MG63 (cell line): ENCODE measurements at places on chromosomes 2 and 18.

DNA sequence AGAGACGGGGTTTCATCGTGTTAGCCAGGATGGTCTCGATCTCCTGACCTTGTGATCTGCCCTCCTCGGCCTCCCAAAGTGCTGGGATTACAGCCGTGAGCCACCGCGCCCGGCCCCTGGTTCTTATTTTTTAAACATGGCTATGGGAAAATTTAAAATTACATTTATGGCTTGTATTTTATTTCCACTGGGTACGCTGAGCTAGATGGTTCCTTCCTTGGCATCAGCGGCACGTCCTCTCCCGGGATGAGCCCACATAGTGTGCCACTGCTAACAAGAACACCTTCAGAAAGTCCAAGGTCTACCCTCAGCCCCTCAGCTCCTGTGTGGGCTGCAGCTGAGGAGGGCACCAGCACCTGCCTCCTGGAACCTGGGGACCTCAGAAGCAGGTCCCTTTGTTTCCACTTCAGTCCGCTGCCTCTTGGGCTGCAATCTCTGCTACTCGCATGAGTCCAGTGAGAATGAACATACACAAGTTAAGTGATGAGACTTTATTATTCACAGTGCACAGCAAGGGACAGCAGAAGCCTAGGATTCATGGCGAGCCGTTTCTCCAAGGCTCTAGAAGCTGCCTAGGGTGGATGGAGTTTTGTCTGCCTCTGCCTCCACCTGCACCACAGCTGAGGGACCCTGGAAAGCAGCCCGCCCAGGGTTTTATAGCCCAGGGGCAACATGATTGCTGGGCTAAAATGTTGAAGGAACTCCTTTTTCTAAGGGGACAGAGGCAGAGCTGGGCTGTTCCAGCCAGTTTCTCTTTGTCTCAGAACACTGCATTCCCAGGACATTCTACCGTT, 107.5 kb upstream of the TEX51 start:
- DNase-seq, result no peak

DNA sequence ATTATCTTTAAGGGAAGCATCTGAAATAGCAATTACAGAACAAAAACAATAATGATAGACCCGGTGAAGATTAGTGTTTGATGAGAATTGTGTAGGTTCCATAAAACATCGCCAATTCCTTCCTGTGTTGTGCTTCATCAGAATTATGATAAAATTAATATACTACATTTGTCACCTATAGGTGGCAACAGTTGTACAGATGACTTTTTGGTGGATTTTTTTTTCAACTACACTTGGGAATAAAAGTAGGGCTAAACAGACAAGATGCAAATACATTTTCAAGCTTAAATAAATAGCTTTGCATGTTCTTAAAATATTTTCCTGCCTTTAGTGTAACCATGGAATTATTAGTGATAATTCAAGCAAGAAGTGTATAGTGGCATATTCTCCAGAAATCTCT, 7.0 kb upstream of the LYPD1 start:
- no peak for DNase-seq

GRCh38 chr2:69518841-69519240, 81.6 kb upstream of the NFU1 start:
- no peak for DNase-seq

DNA sequence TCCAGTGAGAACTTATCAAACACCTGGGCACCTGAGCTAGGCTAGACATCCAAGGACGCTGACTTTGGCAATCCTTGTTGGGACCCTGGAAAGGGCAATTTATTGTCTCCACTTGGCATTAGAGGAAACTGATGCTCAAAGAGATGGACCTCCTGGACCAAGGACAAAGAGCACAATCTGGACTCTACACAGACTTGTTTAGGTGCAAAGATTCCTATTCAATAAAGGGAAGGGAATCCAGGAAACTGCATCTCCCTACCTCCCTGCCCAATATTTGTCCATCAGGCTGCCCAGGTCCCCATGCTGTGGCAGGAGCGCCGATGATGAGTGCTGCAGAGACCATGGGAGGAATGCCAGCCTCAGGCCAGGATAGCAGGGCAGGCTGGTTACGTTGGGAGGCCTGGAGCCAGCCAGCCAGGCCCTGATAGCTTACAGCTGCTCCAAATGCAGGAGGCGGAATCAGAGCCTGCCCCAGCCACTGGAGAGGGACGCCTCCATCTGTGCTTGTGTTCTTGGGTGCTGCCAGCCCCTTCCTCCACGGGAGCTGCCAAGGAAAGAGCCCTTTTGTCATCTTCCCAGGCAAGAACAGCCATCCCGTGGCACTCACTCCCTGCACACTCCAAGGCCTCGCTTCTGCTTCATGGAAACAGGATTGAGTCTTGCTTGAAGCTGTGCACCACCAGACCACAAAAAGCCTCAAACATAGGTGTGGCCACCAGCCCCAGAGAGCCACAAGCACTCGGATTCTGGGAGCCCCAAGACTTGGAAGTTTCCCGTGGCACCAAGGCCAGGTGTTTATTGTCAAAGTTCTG, 60.0 kb downstream of the HS1BP3 start:
- DNase-seq, result no peak

DNA sequence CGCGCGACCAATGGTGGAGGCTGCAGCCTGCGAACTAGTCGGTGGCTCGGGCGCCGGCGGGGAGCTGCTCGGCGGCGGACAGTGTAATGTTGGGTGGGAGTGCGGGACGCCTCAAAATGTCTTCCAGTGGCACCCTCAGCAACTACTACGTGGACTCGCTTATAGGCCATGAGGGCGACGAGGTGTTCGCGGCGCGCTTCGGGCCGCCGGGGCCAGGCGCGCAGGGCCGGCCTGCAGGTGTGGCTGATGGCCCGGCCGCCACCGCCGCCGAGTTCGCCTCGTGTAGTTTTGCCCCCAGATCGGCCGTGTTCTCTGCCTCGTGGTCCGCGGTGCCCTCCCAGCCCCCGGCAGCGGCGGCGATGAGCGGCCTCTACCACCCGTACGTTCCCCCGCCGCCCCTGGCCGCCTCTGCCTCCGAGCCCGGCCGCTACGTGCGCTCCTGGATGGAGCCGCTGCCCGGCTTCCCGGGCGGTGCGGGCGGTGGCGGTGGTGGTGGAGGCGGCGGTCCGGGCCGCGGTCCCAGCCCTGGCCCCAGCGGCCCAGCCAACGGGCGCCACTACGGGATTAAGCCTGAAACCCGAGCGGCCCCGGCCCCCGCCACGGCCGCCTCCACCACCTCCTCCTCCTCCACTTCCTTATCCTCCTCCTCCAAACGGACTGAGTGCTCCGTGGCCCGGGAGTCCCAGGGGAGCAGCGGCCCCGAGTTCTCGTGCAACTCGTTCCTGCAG, at the start of gene HOXD9:
Gene HOXD9, plus strand, starts transcription at position 37 of the 728 bp plus-strand sequence. Its CDS starts 50 bp downstream, at position 87.
- peak; percentile 74 for DNase-seq

DNA sequence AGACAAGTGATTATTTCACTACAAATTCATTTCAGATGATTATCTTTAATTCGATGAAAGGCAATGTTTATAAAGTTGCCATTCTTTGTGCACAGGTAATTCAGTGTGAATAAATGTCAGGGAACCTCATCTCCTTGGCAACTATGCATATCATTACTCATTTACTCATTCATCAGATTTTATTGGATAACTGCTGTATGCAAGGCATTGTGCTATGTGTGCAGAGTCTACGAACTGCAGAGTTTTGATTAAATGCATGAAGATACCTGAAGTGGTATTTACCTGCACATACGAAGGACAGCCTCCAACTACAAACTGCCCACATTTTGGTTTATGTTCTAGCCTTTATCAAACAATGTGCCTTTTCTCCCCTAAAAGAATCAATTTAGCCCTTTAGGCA, 3.5 kb downstream of the RND3 start:
- no peak for DNase-seq

- peak; percentile 93 for DNase-seq
These were observed 15.3 kb downstream of the CROCC2 start for GRCh38 chr2:240921311-240921994.

GRCh38 chr2:237060534-237061312, 25.0 kb upstream of the COPS8 start:
- peak; percentile 40 for DNase-seq

- DNase-seq, result no peak
These were observed 259.3 kb downstream of the NEDD4L start for GRCh38 chr18:58303363-58303762.

DNA sequence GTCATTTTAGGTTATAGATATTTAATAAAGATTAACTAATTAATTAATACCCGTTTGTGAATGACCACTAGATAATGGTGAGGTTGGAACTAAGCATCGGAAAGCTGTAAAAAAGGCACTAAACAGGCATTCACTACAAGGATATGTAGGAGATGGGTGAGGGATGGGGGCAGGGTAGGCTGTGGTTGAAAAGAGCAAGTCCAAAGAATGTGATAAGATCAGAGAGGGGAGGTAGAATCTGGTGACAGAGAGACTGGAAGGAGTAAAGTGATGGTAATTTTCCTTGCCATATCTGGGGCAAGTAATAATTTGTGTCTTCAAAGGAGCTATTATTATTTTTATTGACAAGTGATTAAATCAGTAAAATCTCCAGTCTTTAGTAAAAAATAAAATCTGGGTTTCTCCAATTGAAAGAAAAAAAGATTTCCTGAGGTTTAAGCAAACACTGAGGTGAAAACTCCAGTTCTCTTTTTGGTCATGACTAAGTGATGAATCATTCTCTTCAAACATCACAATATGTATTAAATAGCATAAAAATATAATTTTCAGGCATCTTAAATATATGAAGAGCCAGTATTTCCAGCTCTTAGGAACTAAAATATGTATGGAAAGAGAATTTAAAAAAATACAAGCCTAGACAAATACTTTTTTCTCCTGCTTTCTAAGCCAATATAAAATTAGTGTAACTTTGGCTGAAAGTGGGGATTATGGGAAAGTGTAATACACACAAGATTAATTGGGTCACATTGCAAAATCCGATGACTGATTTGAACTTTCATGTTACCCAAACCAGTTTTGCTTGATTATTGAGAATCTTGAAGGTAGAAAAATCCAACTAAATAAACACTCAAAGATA, 259.1 kb upstream of the RBMS1 start:
- DNase-seq, result peak; percentile 4

GRCh38 chr18:48811401-48811800, 139.4 kb downstream of the SMAD7 start:
- DNase-seq, result no peak

DNA sequence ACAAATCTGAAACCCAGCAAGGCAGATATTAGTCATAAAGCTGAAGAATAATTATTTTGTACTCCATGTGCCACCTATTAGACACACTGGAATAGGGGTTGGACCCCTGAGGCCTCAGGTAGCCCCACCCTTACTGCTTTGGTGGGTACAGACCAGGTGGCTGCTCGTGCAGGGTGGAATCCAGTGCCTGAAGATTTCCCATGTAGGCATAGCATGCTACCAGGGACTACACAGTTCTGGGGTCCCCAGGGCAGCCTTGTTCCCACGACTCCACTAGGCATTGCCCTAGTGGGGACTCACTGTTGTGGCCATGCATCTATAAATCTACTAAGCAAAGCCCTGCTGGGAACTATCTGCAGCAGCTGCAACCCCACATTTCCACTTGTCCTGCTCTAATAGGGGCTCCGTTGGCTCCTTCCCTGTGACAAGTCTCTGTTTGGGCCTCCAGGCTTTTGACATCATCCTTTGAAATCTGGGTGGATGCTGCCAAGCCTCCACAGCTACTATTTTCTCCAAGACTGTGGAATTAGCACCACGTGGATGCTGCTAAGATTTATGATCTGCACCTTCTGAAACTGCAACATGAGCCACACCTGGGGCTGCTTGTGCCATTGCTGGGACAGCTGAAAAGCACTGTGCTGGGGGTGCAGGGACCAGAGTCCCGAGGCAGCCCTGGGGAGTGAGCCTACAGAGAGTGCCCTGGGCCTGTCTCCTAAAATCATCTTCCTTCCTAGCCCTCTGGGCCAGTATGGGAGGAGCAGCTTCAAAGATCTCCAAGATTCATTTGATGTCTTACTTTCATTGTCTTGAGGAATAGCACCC, 303.8 kb downstream of the FSIP2 start:
- no peak for DNase-seq

GRCh38 chr2:239401881-239402233, 1.0 kb upstream of the HDAC4 start:
- DNase-seq, result peak; percentile 37

GRCh38 chr2:32958821-32959220, 12.1 kb downstream of the LTBP1 start:
- no peak for DNase-seq

GRCh38 chr2:237982039-237982725, 15.4 kb downstream of the UBE2F start:
- no peak for DNase-seq

GRCh38 chr2:216490061-216490460, 8.6 kb upstream of the RPL37A start:
- DNase-seq, result no peak

GRCh38 chr18:7152440-7152839, 34.8 kb upstream of the LAMA1 start:
- no peak for DNase-seq

DNA sequence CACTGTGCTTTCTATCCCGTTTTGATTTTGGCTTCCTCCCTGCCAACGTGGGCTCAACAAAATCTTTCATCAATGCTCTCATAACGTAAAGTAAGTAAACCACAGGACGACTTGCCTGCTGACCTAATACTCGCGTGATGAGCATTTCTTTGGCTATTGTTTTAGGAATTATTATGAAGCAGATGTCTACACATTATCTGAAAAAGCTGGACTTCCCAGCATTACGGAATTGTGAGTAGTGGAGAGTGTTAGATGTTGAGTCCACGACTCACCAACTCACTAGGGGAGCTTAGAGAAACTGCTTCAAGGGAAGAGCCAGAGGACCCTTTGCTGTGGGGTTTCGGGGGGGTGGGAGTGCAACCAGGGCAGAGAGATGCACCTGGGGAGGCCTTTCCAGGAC, 21.9 kb downstream of the HJURP start:
- no peak for DNase-seq

DNA sequence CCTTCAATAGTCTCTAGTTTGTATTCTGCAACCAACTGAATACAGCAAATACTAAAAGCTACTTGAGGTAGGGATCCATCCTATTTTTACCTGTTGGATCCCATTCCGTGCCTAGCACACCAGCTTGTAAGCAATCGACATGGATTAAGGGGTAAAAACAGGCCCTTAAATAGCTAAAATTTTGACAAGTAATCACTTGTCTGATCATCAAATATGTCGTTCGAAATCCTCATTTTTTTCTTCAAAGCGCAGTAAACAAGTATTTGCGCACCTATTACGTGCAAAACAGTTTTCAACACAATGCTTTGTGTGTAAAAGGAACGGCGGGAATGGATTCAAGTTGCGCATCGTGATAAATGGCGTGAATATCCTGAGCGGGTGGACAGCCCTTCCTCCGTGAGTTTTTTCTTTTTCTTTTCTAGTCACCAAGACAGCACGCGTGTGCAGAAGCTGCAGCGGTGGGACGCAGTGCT, 1.4 kb upstream of the ACVR2A start:
- no peak for DNase-seq

- no peak for DNase-seq
These were observed 68.9 kb downstream of the PRPF40A start for GRCh38 chr2:152648336-152648735.

DNA sequence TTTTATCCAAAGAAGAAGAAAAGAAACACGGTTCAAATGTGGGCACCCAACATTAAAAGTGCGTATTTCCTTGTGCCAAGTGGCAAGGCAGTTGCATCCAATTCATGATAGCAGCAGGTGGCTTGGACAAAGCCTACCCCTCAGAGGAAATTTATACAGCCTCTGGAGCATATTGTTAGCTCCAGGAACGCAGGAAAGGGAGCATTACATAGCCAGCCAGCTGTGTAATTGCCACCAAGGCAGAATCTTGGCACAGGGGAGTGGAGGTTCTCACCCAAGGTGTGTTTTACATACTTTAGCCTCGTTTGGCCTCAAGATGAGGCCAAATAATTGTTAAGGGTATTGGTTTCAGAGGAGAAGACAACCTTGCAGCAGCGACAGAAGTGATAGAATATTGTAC, 526.9 kb downstream of the TMEM182 start:
- no peak for DNase-seq

- no peak for DNase-seq
These were observed 3.7 kb downstream of the TNFRSF11A start for GRCh38 chr18:62328586-62329525.

GRCh38 chr2:158747281-158747680, 47.8 kb upstream of the DAPL1 start:
- DNase-seq, result no peak
